ENCODE measurements at places on chromosomes 7 and 10.

GRCh38 chr10:103599211-103599610, 105.7 kb downstream of the NEURL1 start:
- no peak for DNase-seq

DNA sequence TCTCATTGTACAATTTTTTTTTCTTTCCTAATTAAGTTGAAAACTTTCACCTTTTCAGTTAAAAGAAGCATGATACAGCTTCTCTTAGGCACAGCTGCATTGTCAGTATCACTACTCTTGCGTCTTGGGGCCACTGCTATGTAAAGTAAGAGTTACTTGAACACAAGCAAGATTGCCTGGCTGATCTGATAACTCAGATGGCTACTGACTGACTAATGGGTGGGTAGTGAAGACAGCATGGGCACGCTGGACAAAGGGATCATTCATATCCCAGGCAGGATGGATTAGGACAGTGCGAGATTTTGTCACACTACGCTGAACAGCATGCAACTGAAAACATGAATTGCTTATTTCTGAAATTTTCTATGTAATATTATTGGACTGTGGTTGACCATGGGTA, 11.6 kb upstream of the ADAMTS14 start:
- no peak for DNase-seq

GRCh38 chr7:111531993-111532392, 30.3 kb downstream of the IMMP2L start:
- DNase-seq, result no peak

DNA sequence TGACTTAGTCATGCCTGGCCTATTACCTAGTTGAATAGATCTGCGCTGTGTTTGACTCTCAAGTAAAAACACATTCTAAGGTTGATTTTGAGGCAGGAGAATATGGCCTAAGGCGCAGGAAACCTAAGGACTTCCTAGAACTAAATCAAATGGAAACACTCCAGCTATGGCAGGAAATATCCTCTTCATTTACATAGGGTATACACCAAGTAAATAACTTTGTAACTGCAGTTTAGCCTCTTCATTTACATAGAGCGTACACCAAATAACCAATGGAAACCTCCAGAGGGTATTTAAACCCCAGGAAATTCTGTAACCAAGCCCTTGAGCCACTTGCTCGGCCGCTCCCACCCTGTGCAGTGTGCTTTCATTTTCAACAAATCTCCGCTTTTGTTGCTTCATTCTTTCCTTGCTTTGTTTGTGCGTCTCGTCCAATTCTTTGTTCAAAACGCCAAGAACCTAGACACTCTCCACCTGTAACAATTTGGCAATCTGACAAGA, 35.6 kb upstream of the XRCC2 start:
- DNase-seq, result no peak

- DNase-seq, result no peak
These were observed 9.5 kb upstream of the AP5Z1 start for GRCh38 chr7:4765776-4766490.

DNA sequence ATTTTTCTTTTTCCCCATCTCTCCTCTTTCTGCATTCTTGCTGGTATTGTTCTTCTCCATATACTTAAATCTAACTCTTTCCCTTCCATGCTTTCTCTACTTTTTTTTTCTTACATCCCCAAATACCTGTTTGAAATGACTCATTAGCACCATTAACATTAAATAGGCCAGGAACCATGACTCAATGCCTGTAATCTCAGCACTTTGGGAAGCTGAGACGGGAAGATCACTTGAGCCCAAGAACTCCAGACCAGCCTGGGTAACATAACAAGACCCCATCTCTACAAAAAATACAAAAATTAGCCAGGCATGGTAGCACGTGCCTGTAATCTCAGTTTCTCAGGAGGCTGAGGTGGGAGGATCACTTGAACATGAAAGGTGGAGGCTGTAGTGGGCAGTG, 1026.8 kb downstream of the GATA3 start:
- DNase-seq, result no peak

GRCh38 chr10:24034571-24034970, 174.4 kb upstream of the KIAA1217 start:
- DNase-seq, result no peak

DNA sequence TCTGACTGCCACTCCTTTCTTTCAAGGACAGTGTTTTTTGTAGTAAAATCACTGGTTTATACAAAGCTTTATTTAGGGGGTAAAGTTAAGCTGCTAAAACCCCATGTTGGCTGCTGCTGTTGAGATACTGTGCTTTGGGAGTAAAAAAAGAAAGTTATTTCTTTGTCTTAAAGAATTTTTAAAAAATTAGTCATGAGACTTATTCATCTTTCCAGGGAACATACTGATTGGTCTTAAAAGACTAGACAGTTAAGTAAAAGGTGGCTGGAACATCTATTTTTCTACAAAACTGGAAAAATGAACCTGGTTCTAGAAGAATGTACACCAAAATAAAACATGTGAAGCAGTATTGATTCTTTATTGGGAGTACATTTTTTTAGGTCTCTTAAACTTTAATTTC, 20.6 kb downstream of the BBIP1 start:
- DNase-seq, result no peak

GRCh38 chr7:55570939-55571338, 1.4 kb downstream of the VOPP1 start:
- DNase-seq, result no peak

DNA sequence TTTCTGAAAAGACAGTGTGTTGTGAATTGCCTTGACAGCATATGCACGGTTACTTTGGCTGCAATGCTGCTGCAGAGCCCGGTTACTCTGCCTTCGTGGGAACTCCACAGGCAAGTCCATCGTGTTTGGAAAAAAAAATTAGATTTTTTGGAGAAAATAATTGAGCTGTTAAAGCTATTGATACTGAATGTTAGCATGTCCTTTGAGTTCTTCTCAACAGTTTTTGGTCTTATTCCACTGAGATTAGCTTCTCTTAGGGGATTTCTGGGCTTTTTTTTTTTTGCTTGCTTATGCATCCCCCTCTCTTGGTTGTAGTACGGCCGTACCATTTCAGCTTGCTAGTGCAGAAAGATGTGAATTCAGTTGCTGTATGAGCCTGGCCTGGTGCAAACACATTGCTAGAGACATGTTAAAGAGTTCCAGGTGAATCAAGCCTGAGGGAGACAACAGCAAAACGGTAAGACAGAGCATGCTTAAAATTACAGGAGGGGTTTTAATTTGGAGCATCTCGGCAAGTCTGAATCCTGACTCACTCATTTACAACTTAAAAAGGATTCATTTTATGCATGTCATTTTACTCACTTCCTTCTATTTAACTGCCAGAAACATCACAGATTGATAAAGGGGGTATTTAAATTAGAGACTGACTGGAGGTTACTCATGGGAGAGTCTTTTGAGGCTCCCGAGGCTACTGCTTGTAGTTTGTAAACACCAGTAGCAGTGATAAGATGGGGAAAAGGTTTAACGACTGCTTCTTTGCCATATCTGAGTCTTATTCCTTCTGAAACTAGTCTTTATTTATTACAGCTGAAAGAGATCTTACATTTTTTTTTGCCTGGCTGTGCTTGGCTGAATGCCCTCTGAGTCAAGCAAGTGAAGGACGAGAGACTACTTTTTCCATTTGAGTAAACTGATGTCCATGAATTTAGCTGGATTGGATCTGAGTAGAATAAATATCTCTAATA, 113.7 kb downstream of the CDK14 start:
- DNase-seq, result no peak

GRCh38 chr10:114103284-114103683, 59.6 kb downstream of the ADRB1 start:
- no peak for DNase-seq

GRCh38 chr7:10662982-10663884, 310.4 kb upstream of the PHF14 start:
- DNase-seq, result no peak

DNA sequence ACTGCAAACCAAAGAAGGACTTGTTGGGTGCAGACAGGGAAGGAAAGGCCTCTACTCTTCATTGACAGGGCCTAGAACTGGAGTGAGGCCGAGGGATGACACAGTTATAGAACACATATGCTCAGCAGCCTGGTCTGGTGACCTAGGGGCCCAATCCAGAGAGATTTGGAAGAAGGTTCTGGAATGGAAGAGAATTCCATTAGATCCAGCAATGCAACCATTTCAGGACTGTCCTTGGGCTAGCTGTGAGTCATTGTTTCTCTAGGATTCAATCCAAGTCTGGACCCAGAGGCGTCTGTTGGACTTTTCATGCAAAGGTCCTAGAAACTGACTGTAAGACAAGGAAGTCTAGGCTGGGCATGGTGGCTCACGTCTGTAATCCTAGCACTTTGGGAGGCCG, 59.2 kb downstream of the WIPF3 start:
- DNase-seq, result no peak

GRCh38 chr7:21128062-21128817, 299.6 kb upstream of the SP4 start:
- DNase-seq, result no peak

- DNase-seq, result no peak
These were observed 441.9 kb upstream of the GRM3 start for GRCh38 chr7:86201767-86202166.

GRCh38 chr7:106927536-106927935, 62.5 kb downstream of the PIK3CG start:
- DNase-seq, result no peak

GRCh38 chr7:36129048-36129534, 24.0 kb upstream of the EEPD1 start:
- no peak for DNase-seq

DNA sequence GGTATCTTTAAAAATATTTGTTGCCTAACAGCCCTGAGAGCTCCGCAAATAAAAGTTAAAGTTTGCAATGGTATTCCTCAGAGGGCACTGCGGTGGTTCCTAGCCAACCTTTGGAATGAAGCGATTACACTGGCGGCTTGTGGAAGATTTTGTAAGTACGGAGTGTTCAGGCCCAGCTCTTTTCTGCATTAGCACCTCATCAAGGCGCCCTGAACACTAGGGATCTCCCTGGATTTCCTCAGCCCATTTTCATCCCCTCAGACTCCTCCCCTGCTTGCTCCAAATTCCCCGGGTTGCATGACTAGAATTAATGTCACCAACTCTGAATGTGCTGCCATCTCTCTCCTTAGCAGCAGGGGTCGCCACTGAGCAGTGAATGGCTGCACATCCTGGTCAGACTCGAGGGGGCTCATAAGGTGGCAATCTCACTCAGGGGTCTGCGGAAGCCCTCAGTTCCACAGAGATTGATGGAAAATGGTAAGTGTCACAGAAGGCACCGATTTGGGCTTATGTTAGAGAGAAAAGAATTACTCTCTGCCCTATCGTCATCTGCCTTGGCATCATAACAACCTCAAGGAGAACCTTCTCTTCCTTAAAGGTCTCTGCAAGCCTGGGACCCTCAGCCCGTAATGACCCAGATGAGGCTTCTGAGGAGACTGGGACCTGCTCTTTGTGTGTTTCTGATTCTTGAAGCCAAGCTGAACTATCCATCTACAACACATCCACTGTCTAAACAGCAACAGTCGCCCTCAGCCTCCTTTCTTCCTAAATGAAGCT, 262.8 kb upstream of the AOAH start:
- DNase-seq, result peak; percentile 53

- no peak for DNase-seq
These were observed 229.3 kb upstream of the MEOX2 start for GRCh38 chr7:15915686-15916293.

DNA sequence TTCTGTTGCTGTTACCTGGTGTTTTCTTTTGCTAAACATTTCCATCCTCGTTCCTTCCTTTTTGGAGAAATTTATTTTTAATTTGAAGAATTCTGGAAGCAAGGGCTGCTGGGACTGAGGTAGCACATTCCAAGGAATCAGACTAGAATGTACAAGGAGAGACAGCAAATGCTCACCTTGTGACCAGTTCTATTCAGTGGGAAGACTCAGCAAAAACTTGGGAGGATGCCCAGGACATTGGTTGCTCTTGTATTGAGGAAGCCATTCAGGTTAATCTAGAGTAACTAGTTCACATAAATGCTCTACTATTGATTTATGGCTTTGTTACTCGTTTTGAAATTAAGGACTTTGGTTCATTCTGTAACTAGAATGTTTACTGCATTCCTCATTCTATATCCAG, 11.3 kb downstream of the PLCE1 start:
- no peak for DNase-seq

DNA sequence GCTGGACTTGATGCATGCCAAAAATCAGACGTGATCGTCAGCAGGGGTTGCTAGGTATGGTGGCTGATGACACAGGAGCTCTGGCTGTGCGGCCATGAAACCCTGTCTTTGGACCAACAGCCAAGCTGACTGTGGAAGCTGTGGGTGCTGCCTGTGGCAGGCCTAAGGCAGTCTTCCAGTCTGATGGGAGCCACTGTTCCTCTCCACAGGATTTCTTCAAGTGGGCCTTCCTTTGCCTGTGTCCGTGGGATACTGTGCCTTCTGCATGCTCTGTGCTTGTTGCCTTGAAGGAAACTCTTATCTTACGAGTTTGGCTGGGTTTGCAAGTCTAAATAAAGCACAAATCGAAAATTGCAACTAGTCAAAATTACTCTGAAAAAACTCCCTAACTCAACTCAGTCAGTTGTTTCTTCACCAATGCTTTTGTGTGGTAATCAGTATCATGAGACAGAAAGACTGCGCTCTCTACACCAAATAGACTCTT, 101.9 kb upstream of the PDLIM1 start:
- no peak for DNase-seq

GRCh38 chr7:39567294-39567693, 1.1 kb downstream of the YAE1 start:
- no peak for DNase-seq

- DNase-seq, result no peak
These were observed 10.4 kb downstream of the ANLN start for GRCh38 chr7:36400036-36400435.

- no peak for DNase-seq
These were observed 238.8 kb downstream of the FANK1 start for GRCh38 chr10:126135177-126135576.

- DNase-seq, result no peak
These were observed 38.8 kb downstream of the ABI1 start for GRCh38 chr10:26821699-26822570.

DNA sequence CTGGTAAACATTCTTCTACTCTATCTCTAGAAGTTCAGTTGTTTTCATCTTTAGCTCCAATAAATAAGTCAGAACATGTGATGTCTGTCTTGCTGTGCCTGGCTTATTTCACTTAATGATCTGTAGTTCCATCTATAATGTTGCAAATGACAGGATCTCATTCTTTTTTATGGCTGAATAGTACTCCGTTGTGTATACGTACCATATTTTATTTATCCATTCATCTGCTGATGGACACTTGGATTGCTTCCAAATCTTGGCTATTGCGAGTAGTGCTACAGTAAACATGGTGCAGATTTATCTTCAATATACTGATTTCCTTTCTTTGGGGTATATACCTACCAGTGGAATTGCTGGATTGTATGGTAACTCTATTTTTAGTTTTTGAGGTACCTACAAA, 124.4 kb downstream of the ZNF33B start:
- no peak for DNase-seq

GRCh38 chr7:94907026-94907810, at the start of gene PPP1R9A:
PPP1R9A (plus strand) TSS chr7:94907594; CDS start chr7:94910114, 2,520 bp downstream.
- no peak for DNase-seq

DNA sequence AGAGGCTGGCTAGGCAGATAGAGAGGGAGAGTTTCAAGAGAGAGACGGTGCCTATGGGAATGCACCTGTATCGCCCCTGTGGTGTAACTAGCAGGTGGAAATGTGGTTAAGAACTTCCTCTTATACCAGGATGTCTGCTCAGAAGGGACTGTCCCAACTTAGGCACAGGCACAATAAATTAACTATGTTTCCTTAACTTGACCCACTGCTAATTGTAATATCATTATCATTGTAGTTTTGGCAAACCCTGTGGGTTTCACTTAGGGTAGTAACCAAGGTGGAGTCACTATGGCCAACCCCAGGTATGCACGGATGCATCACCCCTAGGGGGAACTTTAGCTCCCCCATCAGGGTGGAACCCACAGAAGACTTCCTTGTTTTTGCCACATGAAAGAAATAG, 455.7 kb downstream of the DGKB start:
- no peak for DNase-seq

All from CD4-positive, alpha-beta T cell treated with Interleukin-15 for 1 hour (primary cell).